ENCODE measurements at places on chromosomes 12 and 14.

DNA sequence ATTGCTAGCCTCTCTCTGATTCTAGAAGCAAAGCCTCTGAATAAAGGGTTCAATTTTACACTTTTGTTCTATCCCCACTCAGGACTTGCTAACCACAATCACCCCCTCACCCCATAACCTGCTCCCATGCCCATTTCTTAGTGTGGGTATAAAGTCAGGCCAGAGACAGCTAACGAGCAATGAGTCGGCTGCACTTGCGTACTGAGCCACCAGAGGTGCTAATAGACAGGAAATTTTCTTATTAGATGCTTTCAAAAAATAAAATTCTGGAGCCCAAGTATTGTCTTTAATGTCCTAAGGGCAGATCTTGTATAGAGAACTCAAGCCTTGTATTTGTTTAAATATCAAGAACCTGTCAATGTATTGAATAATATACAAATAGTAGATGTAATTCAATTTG, 256.9 kb downstream of the SYT1 start:
- DNase-seq = no peak

GRCh38 chr14:88142997-88143396, 138.1 kb downstream of the GPR65 start:
- no peak for DNase-seq

- no peak for DNase-seq
These were observed 738.7 kb upstream of the LMO3 start for GRCh38 chr12:17344649-17345048.

GRCh38 chr14:60266021-60266937, 17.3 kb downstream of the PPM1A start:
- no peak for DNase-seq

GRCh38 chr14:97267509-97267908, 470.3 kb downstream of the VRK1 start:
- no peak for DNase-seq

DNA sequence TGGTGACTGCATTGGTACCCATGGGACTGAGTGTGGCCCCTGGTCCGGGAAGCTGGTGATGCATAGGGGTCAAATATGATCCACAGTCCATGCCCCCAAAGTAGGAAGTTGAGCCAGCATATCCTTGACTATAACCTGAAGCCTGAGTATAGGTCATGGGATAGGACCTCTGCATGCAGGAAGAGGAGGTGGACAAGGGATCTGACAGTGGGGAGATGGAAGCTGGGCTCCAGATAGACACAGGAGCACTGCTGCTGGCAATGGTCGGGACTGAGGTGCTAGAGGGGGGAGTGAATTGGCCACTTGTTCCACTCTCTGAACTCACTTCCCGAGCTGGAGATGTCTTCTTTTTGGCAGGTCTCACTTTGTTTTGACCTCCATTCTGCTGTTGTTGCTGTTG, 8.4 kb downstream of the OTX2 start:
- DNase-seq = no peak

GRCh38 chr14:89814126-89814525, 140.4 kb downstream of the EFCAB11 start:
- no peak for DNase-seq

- DNase-seq = no peak
These were observed 6.5 kb downstream of the AMDHD1 start for GRCh38 chr12:95949477-95950206.

DNA sequence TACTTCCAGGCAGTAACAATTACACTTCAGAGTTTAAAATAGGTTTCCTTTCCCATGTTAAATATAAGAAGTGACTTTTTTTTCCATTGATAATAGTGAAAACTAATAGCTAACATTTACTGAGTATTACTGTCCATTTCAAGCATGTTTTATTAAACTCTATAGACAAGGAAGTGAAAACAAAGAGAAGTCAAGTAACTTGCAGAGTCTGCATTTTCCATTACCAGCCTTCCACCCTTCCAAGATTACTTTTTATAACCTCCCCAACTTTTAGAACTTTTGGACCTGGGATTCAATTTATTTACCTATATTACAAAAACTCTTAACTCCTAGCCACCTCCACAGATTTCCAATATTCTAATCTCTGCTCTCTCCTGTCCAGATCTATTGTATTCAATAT, 67.7 kb downstream of the SEC23A start:
- DNase-seq = no peak

- no peak for DNase-seq
These were observed 24.1 kb upstream of the SYCP3 start for GRCh38 chr12:101763246-101763931.

DNA sequence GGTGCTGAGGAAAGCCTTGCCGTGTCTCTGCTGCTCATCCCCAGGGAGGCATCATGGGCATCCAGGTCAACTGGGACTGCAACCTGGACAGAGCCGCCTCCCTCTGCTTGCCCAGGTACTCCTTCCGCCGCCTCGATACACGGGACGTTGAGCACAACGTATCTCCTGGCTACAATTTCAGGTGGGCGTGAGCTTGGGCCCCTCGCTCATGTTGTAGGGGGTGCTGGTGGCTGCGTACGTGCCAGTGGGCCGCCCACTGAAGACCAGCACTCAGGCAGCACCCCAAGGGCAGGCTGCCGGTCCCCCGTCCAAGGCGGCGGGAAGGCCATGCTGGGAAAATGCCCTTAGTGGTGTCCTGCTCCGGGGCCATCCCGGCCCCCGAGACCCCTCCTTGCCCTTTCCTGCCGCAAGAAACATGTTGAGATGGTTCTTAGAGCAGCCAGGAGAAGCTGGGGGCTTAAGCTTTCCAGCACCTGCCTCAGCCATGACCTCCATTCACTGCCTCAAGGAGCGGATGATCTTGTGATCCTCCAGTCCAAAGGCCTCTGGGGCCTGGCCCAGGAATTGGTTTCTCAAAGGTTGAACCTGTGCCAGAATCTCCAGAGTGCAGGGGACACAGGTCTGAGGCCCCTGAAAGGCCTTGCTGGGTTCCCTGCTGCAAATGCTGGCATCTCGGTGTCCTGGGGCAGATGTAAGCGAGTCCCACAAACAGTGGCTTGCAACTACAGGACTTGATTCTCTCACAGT, 19.2 kb downstream of the P2RX4 start:
- no peak for DNase-seq

DNA sequence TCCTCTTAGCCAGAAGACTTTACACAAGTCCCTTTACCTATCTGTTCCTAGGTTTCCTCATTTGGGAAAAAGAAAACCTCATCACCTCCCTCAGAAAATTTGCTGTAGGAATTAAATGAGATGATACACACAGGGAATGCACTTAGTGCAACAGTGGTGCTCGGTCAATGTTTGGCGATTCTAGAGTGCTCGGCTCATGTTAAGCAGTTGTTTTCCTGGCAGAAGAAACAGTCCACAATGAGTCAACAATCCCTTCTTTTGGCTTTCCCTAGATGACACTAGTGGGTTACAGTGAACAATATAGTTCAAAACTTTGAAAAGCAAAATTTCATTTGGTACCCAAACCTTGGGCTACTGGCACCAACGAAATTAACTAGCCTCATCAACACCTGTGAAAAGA, 3.9 kb upstream of the TMEM233 start:
- no peak for DNase-seq

DNA sequence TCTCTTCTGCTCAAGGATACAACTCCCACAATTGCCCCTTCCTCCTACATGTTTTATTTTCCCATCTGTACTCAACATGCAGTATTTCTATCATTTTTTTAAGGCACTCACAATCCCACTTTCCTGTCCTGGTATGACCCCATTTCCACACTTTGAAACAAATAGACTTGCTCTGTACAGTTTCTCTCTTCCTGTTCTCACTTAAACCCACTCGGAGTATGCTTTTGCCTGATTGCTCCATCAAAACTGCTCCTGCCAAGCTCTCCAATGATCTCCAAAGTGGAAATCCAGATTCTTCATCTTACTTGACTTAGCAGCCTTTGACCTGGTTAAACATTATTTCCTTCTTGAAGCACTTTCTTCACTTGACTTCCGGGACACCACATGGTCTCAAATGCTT, 384.5 kb downstream of the SEC23A start:
- no peak for DNase-seq

- DNase-seq = no peak
These were observed 412.3 kb downstream of the RPS29 start for GRCh38 chr14:49173765-49174373.

DNA sequence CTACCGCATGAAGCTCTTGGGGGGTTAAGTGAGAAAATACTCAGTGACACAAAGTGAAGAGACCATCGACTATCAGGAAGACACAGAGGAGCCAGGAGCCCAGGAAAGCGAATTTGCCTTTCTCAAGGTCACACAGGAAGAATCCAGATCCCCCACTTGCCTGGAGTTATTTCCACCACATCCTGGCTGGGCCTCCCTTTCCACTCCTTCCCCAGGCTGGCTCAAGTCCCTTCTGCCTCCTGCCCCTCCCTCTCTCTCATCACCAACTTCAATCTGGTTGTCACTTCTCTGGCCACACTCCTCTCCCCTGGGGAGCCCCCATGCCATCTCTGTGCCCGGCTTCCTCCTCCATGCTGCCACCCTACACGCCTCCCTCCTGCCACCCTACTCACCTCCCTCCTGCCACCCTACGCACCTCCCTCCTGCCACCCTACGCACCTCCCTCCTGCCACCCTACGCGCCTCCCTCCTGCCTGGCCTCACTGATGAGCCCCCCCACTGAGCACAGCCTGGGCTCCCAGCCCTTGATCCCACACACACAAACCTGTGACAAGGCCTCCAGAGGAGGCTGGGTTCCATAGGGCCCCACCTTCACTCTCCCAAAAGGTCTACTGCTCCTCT, 6.3 kb downstream of the SCNN1A start:
- DNase-seq = no peak

GRCh38 chr12:120121766-120122293, 5.3 kb upstream of the RAB35 start:
- no peak for DNase-seq

DNA sequence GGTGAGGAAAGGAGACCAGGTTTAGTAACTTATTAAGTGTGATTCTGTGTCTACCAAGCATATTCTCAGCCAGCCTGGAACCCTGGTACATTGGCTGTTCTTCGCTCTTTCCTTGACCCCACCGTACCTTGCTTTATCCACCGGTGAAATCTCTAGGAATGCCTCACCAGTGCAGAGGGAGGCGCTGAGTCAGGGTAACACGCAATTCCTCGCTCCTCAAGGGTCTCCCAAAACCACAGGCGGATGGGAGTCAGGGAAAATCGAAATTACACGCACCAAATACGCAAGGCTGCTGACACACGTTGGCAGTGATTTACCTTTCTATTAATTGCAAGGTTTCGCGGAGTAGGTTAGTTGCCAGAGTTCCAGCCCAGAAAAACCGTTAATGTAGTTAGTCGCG, 845 bp downstream of the L3HYPDH start:
- DNase-seq = no peak

DNA sequence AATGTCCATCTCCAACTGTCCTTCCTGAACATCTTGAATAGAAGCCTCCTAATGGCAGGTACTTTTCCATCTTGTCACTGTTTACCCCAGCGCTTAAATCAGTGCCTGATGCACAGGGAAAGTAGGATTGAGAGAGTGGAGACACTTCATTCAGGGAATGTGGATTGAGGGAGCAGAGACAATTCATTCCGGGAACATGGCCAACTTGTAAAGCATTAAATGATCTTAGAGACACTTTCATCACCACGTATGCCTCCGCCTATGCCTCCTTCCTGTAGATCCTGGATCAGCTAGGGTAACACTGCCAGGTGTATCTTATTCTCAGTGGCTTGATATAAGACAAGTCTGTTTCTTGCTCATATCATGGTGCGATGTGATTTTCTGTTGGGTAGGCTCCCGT, 67.6 kb upstream of the CSRP2 start:
- DNase-seq = no peak

GRCh38 chr14:33686218-33686617, 264.7 kb downstream of the EGLN3 start:
- DNase-seq = no peak

Data from T-helper 22 cell (primary cell).